ENCODE measurements at places on chromosomes 1 and 21.

DNA sequence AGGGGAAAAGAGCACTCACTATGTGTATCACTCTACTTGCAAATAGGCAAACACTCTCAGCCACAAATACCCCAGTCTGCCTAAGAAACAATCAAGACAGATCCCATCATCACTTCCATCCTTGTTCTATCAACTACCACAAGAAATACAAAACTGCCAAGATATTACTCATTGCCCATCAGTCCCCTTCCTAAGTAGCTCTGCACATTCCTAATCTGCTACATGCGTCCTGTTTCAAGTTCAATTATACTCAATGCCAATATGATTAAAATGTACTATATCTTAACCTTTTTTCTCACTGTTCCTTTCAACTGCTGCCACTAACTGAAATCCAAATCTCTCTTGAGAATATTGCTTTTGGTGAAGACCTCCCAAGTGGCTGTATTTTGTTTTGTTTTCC is 1688.4 kb downstream of the PLA2G4A start:
- DNase-seq = no peak

- no peak for DNase-seq
Observed at GRCh38 chr1:57127976-57128375, 162.2 kb upstream of the C8B start.

GRCh38 chr1:79981481-79981880 is 975.0 kb upstream of the ADGRL4 start:
- no peak for DNase-seq

GRCh38 chr1:228123505-228123904 is 14.4 kb upstream of the MRPL55 start:
- DNase-seq = no peak

GRCh38 chr1:117654493-117655219 is 48.8 kb downstream of the TENT5C start:
- DNase-seq = no peak

DNA sequence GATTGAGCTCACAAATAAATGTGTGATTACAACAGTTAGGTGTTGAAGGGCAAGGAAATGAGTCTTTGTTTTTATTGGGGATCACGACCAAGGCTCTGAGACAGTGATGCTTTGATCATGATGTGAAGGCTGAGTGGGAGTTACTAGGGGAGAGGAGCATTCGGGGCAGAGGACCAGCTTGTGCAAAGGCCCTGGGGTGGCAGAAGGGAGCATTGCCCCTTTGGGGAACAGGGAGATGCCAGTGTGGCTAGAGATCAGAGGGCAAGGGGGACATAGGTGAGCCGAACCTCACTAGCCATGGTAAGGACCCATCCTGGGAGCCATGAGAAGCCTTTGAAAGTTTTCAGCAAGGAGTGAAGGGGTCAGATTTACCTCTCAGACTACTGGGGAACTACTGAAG is 31.1 kb downstream of the TNFRSF8 start:
- DNase-seq = no peak

DNA sequence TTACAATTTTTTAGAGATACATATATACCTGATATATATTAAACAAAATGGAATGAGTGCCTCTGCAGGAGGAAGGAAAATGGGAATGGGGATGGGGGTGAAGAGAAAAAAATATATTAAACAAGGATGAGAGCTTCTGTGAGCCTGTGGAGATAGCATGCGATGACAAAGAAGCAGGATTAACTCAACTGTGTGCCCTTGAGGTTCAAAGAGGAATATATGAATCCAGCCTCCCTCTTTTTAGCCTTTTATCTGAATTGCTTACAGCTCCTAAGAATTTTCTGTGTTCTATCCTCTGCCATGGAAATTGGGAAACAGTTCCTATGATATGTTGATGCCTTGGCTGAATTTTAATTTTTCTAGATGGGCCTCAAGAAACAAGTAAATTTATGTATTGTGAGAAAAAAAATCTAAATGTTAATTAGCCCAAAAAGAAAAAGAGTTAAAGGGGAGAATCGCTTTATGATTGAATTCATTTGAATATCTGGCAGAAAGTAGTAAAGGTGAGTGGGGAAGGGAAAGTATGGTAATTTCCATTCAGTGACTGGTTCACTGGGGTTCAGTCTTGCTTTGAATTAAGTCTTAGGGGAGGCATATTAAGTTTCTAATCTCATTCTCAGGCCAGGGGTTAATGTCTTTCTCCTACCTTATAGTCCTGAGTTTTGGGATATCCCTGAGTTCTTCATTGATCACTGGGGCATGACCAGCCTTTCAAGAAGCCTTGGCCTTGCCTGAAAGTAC is 106.3 kb upstream of the HMCN1 start:
- DNase-seq = no peak

GRCh38 chr1:153698923-153699714 is 20.6 kb downstream of the NPR1 start:
- DNase-seq = no peak

GRCh38 chr1:193540511-193540910 is 354.1 kb upstream of the B3GALT2 start:
- DNase-seq = no peak

DNA sequence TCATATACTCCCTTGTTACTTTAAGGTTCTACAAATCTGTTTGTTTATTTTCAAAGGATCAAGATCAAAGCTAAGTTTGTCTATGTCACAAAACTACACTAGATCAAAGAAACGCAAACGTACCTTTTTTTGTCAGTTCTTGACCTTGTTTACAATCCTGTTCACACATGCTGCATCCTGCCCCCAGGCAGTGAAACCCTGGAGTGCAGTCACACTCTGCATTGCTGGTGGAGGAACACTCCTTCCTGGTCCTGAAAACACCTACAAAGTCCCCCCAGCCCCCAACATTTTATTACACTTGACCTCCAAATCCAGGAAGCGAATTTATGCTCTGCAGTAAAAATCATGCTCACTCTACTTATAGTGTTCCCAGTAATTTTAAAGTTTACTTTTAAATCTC is 2.6 kb downstream of the TNFRSF9 start:
- no peak for DNase-seq

- DNase-seq = no peak
Observed at GRCh38 chr1:226644541-226645176, 94.4 kb downstream of the ITPKB start.

DNA sequence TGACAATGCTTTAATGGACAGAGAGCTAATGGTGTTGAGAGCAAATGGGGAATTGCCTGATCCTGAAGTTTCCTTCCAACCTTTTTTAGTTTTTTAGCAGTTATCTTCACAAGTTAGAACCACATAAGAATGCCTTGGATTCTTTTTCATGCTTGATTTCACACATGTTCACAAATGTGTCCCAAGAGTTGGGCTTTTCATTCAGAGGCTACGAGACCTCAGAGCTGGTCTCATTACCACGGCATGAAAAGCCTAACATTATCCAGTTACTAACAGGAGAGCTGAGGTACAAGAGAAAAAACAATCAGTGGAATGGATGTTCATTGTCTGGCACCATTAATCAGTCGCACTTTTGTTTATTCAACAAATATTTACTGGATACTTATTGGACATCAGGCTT is 340.6 kb downstream of the ZNF326 start:
- no peak for DNase-seq

DNA sequence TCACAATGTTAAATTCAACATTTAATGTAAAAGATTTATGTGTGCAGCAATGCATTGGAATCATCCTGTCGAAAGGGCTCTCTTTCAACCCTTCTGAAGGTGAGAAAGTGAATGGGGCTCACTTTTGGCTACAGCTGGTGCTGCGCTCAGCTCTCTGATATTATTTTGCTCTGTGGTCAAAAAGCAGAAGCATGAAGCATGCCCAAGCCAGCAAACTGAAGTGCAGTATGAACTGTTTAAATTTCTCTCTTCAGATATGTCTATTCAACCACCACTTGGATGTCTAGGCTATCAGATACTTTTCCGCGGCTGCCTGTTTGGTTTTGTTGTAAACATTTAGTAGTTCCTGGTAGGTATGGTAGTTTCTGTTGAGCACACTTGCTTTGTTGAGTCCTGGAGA is 216.9 kb upstream of the TMPRSS15 start:
- DNase-seq = no peak

GRCh38 chr1:203505526-203506204 is 11.7 kb downstream of the OPTC start:
- no peak for DNase-seq

DNA sequence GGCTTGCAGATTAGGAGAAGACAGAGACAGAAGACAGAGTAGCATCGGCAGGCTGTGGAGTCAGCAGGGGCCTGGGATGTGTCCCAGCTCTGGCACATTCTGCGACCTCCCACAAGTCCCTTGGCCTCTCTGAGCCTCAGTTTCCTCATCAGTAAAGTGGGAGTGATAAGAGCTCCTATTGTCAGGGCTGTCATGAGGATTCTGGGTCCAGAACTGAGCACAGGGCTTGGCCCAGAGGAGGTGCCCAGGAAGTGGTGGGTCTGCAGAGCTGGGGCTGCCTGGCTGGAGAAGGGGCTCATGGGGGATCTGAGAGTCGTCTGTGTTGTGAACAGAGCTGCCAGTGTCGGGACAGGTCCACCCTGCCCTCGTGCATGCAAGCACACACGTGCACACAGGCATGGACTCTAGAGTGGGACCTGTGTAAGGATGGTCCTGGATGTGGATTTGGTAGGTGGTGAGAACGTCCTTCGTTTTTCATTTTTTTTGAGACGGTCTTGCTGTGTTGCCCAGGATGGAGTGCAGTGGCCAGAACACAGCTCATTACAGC is 262.9 kb downstream of the PTPRU start:
- no peak for DNase-seq

DNA sequence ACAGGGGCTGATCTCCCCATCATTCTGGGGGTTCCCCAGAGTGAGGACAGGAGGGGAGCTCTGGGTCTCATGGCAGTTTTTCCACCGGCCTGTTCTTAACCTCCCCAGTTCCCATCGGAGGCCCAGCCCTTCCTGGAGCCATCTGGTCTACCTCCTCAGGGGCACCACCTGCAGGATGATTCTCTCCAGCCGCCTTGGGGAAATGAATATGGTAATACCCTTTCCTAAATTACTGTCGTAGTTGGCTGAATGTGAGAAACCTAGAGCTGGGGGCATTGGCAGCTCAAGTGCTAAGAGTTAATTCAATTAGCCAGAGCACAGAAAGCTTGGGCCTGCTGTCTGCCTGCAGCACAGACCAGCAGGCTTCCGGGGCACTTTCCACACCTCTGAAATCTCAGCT is 64.9 kb downstream of the TAS1R2 start:
- no peak for DNase-seq

- no peak for DNase-seq
Observed at GRCh38 chr1:201264072-201264471, 19.2 kb upstream of the PKP1 start.

- no peak for DNase-seq
Observed at GRCh38 chr1:153253693-153254092, 5.8 kb upstream of the LORICRIN start.

DNA sequence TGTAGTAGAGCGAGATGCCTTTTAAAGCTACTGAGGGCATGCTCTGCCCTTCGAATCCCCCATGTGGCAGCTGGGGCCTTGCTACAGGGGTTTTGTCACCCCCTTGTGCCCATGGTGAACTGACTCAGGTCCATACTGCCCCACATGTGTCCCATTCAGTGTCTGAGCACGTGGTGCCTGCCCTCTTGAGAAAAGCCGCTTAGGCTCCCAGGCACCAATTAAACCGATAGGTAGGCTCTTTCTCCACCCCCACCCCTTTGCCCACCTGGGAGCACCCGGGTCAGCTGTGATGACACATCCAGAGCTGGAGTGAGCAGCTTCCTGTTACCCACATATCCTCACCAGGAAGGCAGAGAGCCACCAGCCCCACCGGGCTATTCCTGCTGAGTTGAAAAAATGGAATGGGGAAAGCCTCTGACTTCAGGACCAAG is 30.5 kb downstream of the TMCC2 start:
- DNase-seq = no peak

GRCh38 chr1:53678507-53678906 is 60.5 kb downstream of the GLIS1 start:
- DNase-seq = no peak

GRCh38 chr1:172960454-172961208 is 90.1 kb downstream of the TNFSF18 start:
- DNase-seq = peak; percentile 47

DNA sequence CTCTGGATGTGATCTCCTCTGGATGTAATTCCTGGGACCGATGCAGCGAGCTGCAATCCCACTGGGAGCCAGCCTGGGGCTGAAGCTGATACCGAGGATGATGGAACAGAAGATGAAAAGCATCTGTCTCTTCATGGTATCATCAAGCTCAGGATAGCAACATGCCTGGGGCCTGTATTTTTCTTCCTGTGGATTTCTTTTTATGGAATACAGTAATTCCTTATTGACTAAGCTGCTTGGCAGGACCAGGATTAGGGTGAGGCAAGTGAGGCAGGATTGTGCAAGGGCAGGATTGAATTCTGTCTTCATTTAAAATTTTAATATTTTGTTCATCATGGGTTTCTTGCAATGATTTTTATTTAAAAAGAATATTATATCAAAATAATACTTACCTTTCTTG is 86.6 kb downstream of the SLC25A24 start:
- DNase-seq = no peak

DNA sequence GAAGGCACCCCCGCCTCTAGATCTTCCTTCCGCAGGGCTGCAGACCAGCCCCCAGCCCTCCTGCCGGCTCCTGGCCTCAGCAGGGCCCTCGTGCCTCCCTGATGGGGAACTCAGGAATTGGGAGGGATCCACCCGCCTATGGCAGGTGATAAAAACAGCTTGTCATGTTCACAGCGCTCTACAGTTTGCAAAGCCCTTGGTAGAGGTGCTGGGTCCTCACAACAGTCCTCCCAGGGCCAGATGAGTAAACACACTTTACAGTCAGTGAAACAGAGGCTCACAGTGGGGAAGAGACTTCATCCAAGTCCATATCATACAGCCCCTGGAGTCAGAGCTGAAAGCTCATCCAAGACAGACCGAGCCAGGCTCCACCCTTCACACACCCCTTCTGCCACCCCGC is 97.0 kb upstream of the IFFO2 start:
- DNase-seq = no peak

GRCh38 chr1:51776408-51776807 is 102.1 kb downstream of the NRDC start:
- DNase-seq = no peak

Measured in colonic mucosa (tissue), 4 donors.